ENCODE measurements at places on chromosomes 13 and 19.

- DNase-seq = no peak
Measured at GRCh38 chr19:31220540-31220939, 128.7 kb downstream of the TSHZ3 start.

DNA sequence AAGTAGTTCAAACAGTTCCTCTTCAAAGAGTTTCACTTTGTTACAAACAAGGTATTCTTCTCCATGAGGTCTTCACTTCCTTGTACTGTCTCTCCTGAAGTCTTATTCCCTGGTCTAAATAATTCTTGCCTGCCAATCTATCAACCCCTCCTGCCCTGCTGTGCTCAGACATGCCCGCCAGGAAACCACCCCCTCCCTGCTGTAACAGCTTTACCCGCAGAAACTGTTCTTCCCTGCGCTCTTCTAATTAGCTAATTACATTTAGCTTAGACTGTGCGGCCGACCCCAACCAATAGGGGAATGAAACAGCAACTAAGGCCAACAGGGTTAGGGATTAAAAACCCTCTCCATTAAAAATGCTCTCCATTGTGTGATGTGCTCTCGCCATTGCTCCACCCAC is 46.7 kb downstream of the ZNF846 start:
- no peak for DNase-seq

DNA sequence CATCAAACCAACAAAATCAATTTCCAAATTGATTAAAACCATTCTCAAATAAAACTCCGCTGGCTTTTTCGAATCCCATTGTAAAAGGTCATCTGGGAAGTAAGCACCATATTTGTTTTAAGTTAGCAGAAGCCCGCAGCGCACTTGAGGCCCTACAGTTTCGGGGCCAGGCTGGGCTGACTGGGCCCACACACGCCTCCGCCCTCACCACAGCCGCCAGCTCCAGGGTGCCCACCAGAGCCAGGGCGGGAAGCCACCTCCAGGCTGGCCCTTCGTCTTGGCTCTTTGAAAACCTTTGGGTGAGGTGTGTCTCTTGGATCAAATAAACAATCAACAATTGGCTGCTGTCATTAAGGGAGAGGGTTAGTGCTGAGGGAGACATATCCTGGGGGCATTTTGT is 133.3 kb downstream of the SOX1 start:
- no peak for DNase-seq

DNA sequence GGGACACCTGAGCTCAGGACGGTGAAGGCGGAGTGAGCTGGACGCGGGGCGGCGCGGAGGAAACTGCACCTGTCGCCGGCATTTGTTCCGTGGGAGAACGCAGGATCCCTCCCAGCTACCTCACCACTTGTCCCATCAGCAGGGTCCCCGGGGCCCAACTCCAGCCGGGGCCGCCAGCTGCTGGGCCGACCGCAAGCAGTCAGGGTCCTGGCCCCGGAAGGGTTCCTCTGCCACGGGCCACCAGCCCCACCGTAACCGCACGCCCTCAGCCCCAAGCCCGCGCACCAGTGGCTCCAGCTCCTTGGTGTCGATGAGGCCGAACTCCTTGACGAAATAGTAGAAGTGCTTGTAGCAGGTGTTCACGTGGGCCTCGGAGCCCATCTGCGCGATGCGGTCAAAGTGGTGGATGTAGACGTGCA is 19.6 kb downstream of the MOB3A start:
- no peak for DNase-seq

DNA sequence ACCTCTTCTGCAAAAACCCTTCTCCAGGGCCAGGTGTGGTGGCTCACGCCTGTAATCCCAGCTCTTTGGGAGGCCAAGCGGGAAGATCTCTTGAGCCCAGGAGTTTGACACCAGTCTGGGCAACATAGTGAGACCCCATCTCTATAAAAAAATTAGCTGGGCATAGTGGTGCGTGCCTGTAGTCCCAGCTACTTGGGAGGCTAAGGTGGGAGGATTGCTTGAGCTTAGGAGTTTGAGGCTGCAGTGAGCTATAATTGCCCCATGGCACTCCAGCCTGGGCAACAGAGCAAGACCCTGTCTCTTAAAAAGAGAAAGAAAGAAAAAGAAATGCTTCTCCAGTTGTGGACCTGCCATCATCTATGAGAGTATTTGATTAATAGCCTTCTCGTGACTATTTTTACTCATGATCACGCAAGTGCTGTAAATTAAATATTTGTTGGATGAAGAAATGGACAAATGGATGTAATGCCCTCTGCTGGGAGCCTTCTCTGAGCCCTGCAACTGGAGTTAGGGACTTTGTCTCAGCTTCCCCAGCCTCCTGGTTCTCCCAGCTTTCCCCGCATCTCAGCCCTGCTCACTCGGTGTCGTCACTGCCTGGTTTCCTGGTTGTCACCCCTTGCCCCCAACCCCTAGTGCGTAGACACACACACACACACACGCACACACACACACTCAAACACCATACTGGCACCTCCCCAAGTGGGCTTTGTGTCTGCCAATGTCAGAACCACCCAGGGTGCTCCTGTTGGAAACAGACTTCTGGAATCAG is 12.2 kb downstream of the WIZ start:
- no peak for DNase-seq

- peak; percentile 77 for DNase-seq
Measured at GRCh38 chr19:31214086-31214485, 135.2 kb downstream of the TSHZ3 start.

GRCh38 chr13:67369895-67370660 is 139.9 kb upstream of the PCDH9 start:
- no peak for DNase-seq

- DNase-seq = no peak
Measured at GRCh38 chr13:51645761-51646670, 61.8 kb downstream of the WDFY2 start.

GRCh38 chr19:46201454-46202310 is 27.9 kb upstream of the IGFL1 start:
- DNase-seq = no peak

DNA sequence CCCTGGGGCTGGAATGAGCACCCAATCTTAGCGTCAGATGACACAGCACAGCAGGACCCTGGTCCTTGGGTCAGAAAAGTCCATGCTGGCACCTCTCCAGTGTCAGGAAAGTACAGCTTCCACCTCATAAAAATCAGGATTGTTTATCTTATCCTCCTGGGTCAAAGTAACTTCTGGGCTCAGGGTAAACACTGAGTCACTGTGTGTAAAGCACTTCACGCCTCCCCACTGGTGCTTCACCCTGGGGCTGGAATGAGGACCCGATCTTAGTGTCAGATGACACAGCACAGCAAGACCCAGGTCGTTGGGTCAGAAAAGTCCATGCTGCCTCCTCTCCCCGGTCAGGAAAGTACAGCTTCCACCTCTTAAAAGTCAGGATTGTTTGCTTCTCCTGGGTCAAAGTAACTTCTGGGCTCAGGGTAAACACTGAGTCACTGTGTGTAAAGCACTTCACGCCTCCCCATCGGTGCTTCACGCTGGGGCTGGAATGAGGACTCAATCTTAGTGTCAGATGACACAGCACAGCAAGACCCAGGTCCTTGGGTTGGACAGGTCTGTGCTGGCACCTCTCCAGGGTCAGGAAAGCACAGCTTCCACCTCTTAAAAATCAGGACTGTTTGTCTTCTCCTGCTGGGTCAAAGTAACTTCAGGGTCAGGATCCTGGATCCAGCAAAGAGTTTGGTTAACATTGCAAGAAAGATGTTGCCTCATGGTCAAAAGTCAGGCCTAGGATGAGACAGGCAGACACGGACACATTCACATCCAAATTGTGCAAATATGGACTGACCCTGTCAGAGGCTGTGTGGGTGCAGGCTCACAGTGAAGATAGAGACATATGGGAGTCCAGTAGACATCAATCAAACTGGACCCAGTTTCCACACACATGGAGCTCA is 39.2 kb upstream of the CYP2A7 start:
- no peak for DNase-seq

- DNase-seq = no peak
Measured at GRCh38 chr19:5271145-5271544, 69.5 kb downstream of the PTPRS start.

GRCh38 chr19:3554254-3555083 is 2.9 kb downstream of the MFSD12 start:
- DNase-seq = no peak

- no peak for DNase-seq
Measured at GRCh38 chr13:41833831-41834230, 127.1 kb downstream of the VWA8 start.

- DNase-seq = no peak
Measured at GRCh38 chr19:35458731-35459391, 10.8 kb downstream of the FFAR2 start.

GRCh38 chr19:40721936-40722661 is 5.2 kb downstream of the ITPKC start:
- no peak for DNase-seq

GRCh38 chr13:110047496-110047895 is 259.5 kb downstream of the COL4A1 start:
- DNase-seq = no peak

DNA sequence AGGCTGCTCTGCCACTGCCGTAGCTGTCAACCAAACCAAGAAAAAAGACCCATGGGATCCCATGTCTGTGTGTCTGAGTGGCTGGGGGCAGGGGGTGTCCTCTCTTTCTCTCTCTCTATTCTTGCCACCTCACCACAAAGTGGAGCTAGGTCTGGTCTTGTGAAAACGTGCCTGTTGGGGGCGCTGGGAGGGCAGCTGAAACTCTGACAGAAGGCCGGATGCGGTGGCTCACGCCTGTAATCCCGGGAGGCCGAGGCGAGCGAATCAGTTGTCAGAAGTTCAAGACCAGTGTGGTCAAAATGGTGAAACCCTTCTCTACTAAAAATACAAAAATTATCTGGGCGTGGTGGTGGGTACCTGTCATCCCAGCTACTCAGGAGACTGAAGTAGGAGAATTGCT is 29.2 kb downstream of the ZNF146 start:
- DNase-seq = no peak

GRCh38 chr19:6737873-6738786 is 750 bp upstream of the GPR108 start:
- DNase-seq = peak; percentile 76

DNA sequence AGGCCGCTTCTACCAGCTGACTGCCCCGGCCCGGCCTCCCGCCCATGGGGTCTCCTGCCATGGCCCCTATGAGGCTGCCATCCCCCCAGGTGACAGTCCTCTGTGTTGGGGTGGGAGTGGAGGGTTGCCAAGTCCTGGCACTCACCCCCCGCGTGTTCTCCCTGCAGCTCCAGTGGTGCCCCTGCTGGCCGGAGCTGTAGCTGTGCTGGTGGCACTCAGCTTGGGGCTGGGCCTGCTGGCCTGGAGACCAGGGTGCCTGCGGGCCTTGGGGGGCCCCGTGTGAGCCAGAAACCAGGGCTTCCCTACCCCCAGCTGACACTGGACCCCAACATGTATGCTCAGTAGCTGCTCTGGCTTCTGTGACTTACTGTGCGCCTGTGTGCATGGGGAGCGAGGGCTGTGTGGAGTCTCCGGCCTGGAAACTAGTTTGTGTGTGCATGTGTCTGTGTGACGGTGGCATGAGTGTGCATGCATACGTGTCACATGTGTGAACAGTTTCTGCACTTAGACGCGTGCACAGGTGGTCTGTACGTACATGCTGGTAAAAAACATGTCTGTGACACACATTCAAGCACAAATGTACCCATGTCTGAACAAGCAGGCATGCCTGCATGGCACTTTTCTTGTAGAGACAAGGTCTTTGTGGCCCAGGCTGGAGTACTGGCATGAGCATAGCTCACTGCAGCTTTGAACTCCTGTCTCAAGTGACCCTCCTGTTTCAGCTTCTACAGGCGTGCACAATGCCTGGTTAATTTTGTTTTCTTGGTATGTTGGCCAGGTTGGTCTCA is 4.9 kb downstream of the ACP4 start:
- peak; percentile 48 for DNase-seq

- no peak for DNase-seq
Measured at GRCh38 chr13:26179344-26179743, 42.8 kb downstream of the RNF6 start.

- DNase-seq = no peak
Measured at GRCh38 chr13:23679220-23679619, 109.0 kb downstream of the TNFRSF19 start.

DNA sequence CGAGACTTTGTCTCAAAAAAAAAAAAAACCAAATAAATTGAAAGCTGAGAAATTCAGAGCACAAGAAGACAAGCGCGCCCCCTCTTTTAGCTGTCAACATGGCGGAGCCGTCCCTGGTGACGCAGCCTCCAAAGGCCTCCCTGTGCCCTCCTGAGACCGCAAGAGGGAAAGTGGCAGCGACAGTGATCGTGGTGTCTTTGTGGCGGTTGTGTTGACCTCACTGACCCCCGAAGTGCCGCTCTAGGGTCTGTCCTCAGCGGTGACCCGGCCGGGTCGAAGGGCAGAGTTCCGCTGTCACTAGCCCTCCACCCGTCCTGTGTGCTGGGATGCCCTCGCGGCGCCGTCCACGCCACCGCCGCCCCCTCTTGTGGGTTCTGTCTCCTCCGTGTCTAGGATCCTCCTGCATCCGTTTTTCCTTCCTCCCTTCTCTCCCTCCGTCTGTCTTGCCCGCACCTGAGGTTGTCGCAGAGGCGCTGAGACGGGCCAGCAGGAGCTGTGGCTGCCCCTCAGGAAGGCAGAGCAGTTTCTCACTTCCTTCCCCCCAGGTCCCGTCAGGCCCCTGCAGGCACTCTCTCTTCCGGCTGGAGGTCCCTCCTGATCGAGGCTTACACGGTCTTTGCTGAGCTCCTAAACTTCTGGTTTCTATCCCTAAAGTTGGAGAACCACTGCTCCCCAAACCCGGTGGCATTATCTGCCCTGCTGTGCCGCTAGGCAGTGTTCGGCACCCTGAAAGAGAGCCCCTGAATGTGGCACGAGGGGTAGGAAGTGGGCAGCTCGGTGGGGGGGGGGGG is 7.2 kb downstream of the UHRF1 start:
- DNase-seq = peak; percentile 43

GRCh38 chr13:37587236-37587635 is 11.3 kb downstream of the POSTN start:
- no peak for DNase-seq

- no peak for DNase-seq
Measured at GRCh38 chr13:40193286-40194223, 472.9 kb downstream of the FOXO1 start.

DNA sequence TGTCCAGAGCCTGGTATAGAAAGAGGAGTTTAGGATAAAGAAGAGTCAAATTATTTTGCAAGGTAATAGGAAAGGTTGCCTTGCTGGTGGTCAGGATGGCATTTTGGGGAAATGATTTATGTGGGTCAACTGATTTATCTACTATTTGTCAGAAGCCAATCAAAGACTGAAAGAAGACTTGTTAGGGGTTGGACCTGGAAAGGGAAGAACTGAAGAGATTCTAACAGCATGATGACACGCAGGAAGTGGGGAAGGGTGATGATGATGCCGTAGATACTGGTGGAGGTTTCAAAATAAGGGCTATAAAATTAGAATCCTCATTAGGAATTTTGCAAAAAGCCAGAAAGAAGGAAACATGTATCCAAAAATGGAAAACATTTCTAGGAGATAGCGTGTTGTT is 60.7 kb upstream of the FGF14 start:
- no peak for DNase-seq

All from stimulated activated CD4-positive, alpha-beta T cell treated with anti-CD3 and anti-CD28 coated beads, Interleukin-4, amount 100 ng/mL, for 1 hour (primary cell).